ENCODE measurements at places on chromosomes 7 and 10.

DNA sequence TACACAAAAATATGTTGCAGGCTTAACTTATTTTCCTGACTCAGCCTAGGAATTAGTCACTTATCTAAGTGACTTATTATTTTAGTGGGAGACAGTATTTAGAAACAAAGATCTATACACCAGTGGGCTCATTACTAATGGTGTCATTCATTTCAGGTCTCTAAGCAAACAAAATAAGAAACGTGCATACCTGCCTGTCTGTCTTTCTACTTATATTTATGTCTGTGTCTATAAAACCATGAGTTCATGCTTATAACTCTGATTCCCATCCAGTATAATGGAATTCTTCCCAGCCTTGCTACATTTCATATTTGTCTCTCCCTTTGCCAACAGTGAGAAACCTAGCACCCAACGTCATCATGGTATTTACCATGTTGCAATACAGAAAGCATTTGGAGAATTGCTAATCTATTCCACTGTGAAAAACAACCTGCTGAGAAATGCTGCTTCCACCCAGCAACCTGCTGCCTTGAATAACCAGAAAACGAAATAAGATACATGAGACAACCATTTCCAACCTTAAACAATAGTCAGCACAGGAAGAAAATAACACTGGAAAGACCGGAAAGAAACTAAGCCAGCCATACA is 501.0 kb downstream of the GLRX3 start:
- H3K36me3 ChIP-seq: no peaks in the 10 kb centered on the region
- H3K4me3 ChIP-seq: no peak overlapping the region
- no peak for DNase-seq
- H3K27ac ChIP-seq: no peak overlapping the region

DNA sequence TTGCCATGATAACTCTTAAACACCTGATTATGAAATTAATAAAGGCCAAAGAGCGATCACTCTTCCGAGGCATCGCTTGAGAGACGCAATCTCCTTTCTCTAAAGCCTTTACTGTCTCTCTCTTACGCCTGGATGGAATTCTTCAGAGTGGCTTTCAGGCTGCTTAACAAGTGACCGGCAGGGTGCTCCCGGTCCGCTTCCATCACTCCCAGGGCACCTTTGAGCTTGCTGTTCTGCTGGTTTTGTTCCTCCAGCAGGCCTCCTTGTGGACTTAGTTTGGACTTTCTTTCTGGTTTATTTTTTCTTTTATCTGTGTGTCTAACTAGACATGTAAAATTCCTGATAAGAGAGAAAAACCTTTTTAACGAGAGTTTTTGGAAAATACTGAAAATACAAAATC is 60.9 kb downstream of the MRPL32 start:
- H3K36me3 ChIP-seq: no peaks in the 10 kb centered on the region
- no peak overlapping the region for H3K27ac ChIP-seq
- DNase-seq: peak; percentile 22
- no peak overlapping the region for H3K4me3 ChIP-seq
- no peaks in the 10 kb centered on the region for H3K27me3 ChIP-seq

DNA sequence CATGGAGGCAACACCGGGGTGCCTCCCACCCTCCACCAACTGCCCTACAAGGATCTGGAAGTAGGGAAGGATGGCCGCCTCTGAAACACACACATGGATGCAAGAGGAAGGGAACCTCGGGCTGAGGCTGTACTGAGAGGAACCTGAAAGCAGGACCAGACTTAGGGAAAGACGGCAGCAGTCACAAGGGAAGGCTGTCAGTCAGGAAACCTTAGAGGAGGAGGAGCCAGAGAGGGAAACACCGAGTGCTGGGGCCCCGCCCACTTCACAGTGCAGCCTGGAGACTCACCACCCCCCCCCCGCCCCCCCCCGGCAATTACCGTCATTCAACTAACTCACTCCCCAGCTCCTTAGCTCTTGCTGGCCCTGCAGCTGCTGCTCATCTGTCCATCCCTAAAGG is 2.5 kb downstream of the CYREN start:
- H3K4me3 ChIP-seq: no peak overlapping the region
- no peak overlapping the region for H3K27ac ChIP-seq
- DNase-seq: no peak
- no peaks in the 10 kb centered on the region for H3K27me3 ChIP-seq
- peaks cover 24% of the 10 kb centered on the region for H3K36me3 ChIP-seq
- no peaks in the 10 kb centered on the region for H3K4me1 ChIP-seq

- no peaks in the 10 kb centered on the region for H3K36me3 ChIP-seq
- 0 out of 2 replicates have a peak, but pooled peaks cover 2% of the 10 kb centered on the region for H3K4me1 ChIP-seq
- peak; percentile 60 for DNase-seq
Measured at GRCh38 chr10:73647211-73647874, 6.1 kb upstream of the MYOZ1 start.

DNA sequence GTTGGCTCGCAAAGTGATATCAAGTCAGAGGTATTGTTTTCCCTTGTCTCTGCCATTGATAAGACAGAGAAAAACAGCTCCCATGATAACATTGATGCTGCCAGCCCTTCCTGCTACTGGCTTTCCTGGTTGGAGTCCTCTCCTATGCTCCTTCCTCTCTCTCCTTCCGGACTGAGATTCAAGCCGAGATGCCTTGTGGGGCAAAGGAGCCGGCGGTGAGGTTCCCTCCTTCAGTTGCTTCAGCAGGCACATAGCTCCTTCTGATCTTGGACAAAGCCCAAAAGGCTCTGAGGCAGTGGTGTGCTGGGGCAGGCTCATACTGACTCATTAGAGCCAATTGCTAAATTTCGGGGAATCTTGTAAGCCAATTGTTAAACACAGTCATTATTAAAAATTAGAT is 8.8 kb upstream of the ZCCHC24 start:
- no peaks in the 10 kb centered on the region for H3K27me3 ChIP-seq
- DNase-seq: no peak
- H3K4me3 ChIP-seq: no peak overlapping the region
- H3K27ac ChIP-seq: no peak overlapping the region
- H3K36me3 ChIP-seq: no peaks in the 10 kb centered on the region
- H3K4me1 ChIP-seq: 0 out of 2 replicates have a peak, but pooled peaks cover 3% of the 10 kb centered on the region

- no peak overlapping the region for H3K4me3 ChIP-seq
- no peaks in the 10 kb centered on the region for H3K27me3 ChIP-seq
- no peak overlapping the region for H3K27ac ChIP-seq
- DNase-seq: no peak
Measured at GRCh38 chr10:17059197-17059688, 70.4 kb downstream of the CUBN start.

GRCh38 chr10:25639646-25640045 is 294.4 kb upstream of the MYO3A start:
- no peak overlapping the region for H3K4me3 ChIP-seq
- no peak overlapping the region for H3K27ac ChIP-seq
- DNase-seq: no peak
- H3K36me3 ChIP-seq: no peaks in the 10 kb centered on the region

- H3K27me3 ChIP-seq: no peaks in the 10 kb centered on the region
- H3K27ac ChIP-seq: no peak overlapping the region
- no peak for DNase-seq
- no peaks in the 10 kb centered on the region for H3K36me3 ChIP-seq
- H3K4me3 ChIP-seq: no peak overlapping the region
Measured at GRCh38 chr7:55271661-55272060, 93.5 kb upstream of the LANCL2 start.
